ENCODE measurements at places on chromosomes 7 and 10. TPM values are rescaled to one million over a fixed set of nuclear protein-coding genes. Genes with fewer than 3 reads are reported as not detected.

Gene LRMDA
- not detected for total RNA-seq

DNA sequence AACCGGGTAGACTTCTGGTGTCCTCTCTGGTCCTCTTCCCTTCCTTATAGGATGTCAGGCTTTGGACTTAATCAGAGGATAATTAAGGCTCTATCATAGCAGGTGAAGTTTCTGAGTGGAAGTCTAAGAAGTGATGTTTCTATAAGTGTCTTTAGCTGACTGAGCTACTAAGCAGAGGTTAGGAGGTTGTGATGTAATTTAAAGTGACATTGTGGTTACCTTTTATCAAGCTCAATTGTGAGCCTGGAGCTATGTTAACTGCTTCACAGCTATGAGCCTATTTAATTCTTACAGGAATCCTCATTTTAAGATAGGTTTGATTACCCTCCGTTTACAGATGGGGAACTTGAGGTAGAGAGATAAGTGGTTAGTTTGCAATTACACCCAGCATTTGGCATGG lies 365.1 kb downstream of the AUTS2 start:
- DNase-seq, result no peak

Gene NPC1L1
- total RNA-seq, result not detected

GRCh38 chr7:105402221-105403095 lies 13.7 kb upstream of the SRPK2 start:
- DNase-seq, result no peak

GRCh38 chr10:133000648-133001047 lies 58.3 kb upstream of the CFAP46 start:
- no peak for DNase-seq

DNA sequence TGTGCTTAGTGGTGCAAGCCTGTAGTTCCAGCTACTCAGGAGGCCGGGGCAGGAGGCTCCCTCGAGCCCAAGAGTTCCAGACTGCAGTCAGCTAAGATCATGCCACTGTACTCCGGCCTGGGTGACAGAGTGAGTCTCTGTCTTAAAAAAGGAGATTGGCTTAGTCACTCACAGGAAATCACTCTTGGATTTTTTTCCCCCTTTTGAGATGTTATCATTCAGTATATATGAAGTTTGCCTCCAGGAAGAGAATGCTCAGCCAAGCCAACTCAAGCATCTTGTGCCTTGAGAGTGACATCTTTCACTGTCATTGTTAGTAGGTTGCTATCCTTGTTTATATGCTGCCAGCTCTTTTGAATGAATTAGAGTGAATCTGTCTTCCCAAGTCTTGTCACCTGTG lies 28.0 kb downstream of the NIPSNAP2 start:
- no peak for DNase-seq

- no peak for DNase-seq
Observed at GRCh38 chr7:68422281-68422680, 1176.0 kb upstream of the AUTS2 start.

- DNase-seq, result peak; percentile 64
Observed at GRCh38 chr10:124732931-124733570, 11.1 kb downstream of the FAM53B start.

Gene ERCC6
- 14.2 TPM for total RNA-seq

DNA sequence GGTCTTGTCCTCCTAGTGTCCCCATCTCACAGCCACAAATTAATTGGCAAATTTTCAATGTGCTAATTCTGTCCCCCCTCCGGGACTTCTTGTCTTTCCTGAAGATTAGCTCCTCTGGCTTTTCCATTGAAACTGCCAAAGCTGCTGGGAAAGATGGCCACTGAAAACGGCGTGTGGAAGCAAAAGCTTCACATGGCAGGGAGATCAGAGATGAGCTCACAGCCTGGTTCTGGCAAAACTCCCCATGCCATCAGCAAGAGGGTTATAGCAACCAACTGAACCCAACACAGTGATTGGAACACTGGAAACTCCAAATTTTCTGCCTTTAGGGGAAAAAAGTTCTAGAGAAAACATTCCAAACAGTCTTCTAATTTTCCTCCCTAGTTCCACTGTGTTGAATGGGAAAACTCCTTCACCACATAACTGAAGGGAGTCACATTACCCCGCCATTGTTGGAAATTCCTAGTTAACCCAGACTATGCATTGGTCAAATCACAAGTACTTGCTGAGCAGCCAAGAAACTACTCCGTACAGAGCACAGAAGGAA lies 37.0 kb downstream of the NRAP start:
- no peak for DNase-seq

Gene HECTD2
- total RNA-seq, result 2.9 TPM

GRCh38 chr10:110724116-110724921 lies 80.2 kb downstream of the RBM20 start:
- DNase-seq, result no peak
